Islet precursor cell (in vitro differentiated cells): ENCODE measurements at places on chromosomes 4 and X.

DNA sequence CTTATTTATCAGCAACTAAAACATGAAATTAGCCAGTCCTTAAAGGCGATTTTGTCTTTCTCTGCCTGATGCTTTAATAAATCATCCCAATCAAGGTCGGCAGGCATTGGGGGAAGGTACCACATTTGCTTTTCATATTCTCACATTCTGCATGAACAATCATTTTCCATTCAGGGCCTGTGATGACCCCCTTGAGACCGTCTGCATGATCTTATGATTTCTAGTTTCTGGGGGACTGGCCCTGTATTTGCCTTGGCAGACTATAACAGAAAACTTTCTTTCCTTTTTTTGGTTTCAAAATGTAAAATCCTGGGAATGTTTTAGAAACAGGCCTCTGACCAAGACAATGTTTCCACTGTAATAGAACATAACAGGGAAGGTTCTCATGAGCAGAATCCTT, 296.8 kb downstream of the IDS start:
- no peak for DNase-seq

DNA sequence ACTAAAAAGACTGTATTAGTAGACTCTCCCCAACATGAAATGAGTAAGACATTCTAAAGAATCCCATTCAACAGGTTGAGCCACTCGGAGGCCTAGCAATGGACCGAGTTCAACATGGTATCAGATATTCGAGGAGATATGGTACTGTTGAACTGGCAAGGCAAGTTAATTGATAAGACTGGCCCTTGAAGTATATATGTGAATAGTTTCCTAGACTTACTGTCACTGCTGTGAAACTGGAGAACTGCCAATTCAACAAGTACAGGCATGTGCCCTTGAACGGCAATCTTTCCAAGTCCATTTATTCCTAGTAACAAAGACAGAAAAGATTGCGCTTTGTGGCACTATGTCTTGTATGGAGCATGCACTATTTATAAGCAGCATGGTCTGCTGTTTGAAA, 24.4 kb downstream of the FAT1 start:
- peak; percentile 68 for DNase-seq

DNA sequence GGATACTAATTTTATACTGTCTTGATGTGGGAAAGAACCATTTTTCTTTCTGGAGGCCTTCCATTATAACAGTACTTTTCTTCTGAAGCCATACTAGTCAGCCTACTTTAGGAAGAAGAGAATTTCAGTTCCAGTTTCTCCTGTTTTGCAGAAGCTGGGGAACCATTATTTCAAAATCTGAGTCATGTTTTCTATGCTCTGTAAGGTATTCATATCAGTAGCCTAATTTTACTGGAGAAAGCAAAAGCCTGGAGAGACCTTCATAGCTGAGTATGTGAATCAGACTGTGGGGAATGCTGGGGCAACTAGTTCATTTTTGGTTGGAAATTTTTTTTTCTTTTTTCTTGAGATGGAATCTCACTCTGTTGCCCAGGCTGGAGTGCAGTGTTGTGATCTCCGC, 22.4 kb downstream of the AFF1 start:
- no peak for DNase-seq

- DNase-seq = peak; percentile 84
These were observed 72.9 kb upstream of the STIM2 start for GRCh38 chr4:26787461-26788340.

DNA sequence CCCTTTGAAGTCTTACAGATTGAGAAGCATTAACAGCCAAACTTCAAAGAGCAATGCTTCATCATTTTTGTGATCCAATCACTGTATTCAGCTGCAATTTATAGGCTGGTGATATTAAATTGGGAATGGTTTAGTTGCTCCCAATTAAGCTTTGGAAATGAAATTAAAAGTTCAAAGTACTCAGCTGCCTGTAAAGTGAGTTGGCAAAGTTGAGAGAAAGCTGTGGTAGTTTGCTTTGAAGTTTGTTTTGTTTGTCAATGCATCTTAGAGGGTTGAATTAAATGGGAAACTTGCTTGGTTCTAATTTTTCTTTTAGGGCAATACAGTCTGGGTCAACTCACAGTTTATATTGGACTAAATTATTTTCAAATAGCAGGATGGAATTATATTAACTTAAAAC, 238.4 kb upstream of the CTSO start:
- no peak for DNase-seq

GRCh38 chr4:6538575-6538974, 36.4 kb upstream of the MAN2B2 start:
- DNase-seq = no peak

- no peak for DNase-seq
These were observed 30.9 kb downstream of the BMP2K start for GRCh38 chr4:78806943-78807460.

DNA sequence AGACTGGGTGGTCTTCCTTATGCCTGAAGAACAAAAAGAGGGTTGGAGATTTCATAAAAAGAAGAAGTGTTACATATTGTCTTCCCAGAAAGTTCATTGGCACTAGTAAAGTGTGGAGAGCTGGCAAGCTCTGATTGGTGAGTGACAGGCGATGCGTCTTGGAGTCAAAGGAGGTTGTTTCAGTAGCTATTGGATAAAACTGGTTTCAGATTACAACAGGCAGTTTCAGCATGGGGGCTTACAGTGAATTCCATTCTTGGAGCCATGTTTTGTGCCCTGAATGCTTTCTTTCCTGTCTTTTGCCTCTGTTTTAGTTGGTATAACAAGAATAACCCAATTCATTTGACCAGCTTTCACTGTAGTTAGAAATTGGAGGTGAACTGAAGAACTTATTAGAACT, 750.5 kb downstream of the ADGRL3 start:
- DNase-seq = no peak

DNA sequence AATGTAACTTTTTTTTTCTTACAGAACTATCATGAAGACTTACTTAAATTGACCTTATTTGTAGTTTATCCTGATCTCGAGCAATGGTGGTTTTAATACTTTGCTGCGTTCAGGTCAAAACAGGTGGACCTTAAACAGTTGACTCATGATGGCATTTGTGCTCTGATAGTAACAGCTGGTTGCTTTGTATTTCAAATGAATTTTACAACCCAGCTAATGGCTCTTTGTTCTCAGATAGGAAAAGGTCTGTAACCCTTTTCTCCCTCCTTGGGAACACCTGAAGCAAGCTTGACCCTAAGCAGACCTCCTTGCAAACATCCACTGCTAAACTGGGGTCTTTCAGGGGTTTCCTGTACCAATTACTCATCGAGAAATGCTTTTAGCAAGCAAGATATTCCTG, 79.2 kb downstream of the F11 start:
- no peak for DNase-seq
